Ovary (tissue), 10 donors: ENCODE measurements at places on chromosomes 7 and 10.
A peak's percentile ranks its signal among the peaks of the same experiment; 100 is the strongest.

GRCh38 chr7:17472939-17473338 lies 174.5 kb downstream of the AHR start:
- no peak for DNase-seq

GRCh38 chr7:35729061-35729783 lies 34.3 kb upstream of the HERPUD2 start:
- no peak for DNase-seq

DNA sequence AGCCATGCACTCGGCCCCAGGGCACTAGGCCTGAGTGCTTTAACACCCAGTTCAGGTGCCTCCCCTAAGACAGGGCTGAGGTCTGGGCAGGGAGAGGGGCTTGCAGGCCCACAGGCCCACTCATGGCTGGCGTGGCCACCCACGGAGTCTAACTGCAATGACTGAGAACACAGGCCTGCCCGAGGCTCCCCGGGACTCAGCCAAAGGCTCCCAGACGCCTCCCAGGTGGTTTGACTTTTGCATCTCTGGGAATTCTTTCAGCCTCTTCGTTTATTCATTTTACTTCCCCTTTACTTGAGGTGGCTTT lies 37.3 kb downstream of the PTPRN2 start:
- DNase-seq, result no peak

DNA sequence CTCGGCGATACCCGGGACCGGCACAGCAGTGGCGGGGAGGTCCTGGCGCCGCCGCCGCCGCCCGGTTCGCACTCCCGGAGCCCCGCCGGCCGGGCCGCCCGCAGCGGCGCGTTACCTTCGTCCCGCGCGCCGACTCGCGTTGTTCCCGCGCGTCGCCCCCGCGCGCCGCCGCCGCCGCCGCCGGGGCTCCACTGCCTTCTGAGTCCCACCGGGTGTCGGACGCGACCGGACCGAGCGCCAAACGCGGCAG lies at the start of gene EZH2:
TSS of gene EZH2 (minus strand) at position 243 of the 250 bp plus-strand sequence. CDS start 36,993 bp downstream, outside the sequence.
- DNase-seq, result no peak

DNA sequence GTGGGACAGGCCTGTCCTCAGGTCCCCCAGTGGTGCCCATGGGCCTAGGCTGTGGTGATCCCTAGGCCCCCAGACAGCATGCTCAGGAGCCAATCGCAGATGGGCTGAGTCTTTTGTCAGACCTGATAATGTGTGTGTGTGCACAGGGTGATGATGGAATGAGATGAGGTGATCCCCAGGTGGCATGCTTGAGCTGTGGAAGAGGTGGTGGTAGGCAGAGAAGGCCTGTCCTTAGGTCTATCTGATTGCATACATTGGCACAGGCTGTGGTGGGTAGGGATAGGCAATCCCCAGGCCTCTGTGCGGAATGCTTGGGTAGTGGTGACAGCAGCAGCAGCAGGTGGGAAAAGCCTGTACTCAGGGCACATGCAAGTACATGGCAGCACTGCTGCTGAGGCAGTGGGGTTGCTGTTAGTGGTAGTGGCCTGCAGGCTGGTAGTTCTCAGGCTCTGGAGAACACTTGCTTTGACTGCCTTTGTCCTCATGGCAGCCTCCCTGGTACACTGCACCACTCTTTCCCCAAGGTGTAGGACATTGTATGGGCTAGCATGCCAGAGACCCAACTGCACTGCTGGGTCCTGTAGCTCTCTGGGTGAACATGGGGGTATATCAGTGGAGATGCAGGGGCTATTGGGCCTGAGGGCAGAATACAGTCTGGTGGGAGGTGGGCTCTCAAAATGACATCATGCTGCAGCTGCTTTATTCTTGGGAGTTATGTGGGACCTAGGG lies 260.9 kb upstream of the PLPP4 start:
- DNase-seq, result no peak

DNA sequence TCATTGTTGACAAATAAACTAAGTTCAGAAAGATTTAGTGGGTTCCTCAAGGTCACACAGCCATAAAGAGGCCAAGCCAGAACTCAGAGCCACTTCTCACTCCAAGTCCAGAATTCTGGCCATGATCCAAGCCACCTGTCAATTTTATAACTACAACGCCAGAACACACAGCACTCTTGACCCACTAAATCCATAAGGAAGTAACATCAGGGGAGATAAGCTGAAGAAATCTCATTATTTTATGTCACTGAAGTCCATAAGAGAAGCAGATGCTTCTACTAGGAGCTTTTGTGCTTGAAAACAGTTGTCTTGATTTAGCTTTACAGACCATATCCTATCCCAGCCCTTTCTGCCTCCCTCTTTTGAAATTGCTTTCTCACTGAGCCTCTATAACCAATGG lies 15.9 kb downstream of the ADAM12 start:
- DNase-seq, result no peak

- no peak for DNase-seq
Measured at GRCh38 chr7:137443616-137444015, 100.1 kb upstream of the PTN start.

DNA sequence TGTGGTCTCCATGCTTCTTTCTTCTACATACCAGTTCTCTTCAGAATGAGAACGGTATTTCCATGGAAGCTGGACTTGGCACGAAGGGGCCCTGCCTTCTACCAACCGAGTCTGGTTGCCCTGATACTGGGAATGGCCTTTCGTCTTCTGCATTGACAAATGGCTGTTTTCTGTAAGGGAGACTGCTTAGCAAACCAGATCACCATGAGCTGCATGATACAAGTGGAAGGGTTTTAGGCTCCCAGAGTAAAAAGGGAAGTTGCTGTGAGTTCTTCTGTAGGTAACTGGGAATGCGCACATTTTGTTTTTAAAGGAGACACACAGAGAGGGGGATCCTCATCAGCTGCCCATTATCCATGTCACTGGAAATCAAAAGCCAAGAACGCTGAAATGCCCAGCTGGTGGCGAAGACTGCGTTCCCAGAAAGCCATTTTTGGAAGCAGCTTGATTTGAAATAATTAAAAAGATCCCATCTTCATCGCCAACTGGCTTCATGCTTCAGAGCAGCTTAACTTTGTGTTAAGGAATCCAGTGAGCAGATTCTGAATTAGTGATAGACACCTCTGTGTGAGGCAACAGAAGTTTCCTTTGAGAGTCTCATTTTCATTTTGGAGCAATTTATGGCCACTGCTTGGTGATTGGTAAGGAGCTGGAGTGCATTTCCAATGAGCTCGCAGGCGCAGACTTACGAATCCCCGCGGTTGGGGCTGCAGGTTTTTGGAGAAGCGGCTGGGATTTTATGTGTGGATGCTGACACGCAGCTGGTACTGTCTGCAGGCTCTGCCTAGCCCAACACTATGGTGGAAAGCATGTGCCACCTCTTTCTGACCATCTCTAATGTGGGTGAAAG lies 672.7 kb upstream of the FOXK1 start:
- DNase-seq, result no peak

DNA sequence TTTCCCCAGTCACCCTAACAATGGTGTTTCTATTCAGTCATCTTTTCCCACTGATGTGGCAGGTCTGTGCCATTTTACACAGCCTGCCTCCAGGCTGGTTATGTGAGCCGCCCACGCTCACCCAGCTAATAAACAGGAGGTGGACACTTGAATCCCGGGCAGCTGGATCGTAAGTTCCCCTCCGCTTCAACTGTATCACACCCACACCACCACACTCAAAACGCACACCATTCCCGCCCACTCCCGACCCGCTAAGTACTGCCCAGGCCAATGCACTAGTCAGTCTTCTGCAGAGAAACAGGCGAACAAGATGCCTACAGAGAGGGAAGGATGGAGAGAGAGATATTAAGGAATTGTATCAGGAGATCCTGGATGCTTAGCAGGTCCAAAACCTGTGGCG lies 38.9 kb upstream of the PFKP start:
- no peak for DNase-seq

- DNase-seq, result no peak
Measured at GRCh38 chr7:156832195-156832877, 60.6 kb downstream of the LMBR1 start.

DNA sequence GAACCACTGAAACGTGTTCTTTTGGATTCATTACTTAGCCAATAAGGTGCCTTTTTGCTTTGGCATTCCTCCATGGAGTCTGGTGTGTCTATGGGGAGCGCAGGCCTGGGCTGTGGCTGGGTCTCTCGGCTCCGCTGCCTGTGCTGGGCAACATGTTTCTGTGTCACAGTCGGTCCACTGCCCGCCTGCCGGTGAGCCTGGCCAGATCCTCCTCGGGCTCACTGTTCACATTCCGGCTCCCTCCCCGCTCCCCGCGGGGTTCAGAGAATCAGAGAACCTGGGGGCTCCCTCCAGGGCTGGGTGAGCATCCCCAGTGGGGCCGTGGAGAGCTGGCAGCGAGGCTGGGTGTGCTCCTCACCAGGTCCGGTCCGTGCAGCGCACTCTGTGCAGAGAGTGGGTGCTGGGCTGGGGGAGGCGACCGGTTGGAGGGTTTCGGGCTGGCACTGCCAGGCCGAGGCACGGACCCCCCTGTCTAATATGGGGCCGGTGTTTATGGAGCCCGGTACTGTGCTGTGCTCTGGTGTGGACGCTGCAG lies 70.4 kb downstream of the INPP5A start:
- peak; percentile 42 for DNase-seq

- DNase-seq, result no peak
Measured at GRCh38 chr10:35561715-35562114, 43.4 kb upstream of the GJD4 start.

DNA sequence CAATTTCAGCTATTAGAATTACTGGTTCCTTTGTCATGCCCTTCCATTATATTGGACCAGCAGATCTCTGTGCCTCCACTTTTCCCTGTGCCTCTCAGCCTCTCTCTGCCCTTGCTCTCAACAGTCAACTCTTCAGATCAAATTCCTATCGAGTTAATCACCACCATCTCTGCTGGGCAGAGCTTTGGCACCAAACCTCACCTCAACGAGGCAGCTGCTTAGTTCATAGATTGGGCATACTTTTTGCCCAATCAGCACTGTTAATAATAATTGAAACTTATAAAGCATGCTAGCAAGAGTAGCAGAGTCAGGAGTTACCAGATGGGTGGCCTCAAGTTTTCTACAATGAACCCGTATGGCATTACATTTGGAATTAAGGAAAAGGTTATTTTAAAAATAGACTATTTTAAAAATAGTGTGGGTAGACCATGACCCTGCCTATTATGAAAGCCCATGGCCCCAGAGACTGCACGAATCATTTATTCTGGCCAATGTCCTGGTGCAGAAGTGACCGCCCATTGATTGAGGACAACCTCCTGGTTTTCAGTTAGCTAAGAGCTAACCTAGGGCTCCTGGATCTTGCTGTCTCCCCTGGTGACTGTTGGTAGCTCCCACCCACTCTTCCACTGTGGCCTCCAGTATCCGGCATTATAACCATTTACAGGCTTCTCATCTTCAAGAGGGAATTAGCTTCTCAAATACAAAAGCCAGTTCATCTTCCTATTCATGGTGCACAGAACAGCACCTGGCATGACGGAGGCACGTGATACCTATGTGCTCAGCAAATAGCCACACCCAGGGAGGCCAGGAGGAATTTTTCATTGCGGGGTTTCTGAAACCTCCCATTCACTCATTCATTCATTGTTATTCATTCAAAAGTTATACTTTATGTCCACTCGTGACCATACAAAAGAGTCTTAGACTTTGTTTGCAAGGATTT lies 265.4 kb downstream of the INHBA start:
- no peak for DNase-seq

DNA sequence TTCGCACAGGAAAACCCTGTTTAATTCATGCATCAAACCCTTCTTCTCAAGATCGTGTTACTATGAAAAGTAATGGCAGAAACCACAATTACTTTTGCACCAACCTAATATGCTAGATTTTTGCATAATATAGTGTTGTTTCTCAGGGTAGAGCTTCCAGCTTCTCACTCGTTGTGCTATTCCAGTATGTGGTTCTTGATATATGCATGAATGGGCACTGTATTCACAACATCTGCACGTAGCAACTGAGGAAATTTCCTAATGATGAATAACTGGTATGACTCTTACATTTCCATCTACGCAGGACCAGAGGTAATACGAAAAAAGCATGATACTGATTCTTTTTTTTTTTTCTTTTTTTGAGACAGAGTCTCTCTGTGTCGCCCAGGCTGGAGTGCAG lies 326.6 kb upstream of the GALNT17 start:
- DNase-seq, result no peak

- DNase-seq, result peak; percentile 72
Measured at GRCh38 chr10:132518572-132519381, 18.8 kb upstream of the INPP5A start.

DNA sequence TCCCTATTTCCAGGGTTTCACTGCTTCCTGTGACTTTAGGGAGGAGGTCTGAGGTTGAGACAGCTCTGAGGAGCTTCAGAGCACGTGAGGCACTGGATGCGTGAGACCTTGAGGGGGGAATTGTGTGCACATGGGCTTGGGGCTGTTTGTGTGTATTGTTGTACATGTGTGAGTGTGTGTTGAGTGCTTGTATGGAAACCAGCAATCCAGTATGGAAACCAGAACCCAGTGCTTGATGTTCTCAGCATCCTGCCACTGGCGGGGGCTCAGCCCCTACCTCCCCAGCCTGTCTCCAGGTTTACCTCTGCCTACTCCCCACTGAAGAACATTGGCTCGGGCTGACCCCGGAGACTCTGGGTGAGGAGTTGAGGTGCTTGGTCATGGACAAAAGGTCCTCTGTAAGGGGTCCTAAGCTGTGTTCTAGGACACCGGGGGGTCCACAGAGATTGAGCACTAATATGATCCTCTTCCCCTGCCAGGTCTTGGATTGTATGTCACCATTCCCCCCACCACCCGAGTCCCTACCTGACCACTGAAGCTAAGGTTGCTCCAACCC lies 20.8 kb downstream of the SFTPD start:
- no peak for DNase-seq

DNA sequence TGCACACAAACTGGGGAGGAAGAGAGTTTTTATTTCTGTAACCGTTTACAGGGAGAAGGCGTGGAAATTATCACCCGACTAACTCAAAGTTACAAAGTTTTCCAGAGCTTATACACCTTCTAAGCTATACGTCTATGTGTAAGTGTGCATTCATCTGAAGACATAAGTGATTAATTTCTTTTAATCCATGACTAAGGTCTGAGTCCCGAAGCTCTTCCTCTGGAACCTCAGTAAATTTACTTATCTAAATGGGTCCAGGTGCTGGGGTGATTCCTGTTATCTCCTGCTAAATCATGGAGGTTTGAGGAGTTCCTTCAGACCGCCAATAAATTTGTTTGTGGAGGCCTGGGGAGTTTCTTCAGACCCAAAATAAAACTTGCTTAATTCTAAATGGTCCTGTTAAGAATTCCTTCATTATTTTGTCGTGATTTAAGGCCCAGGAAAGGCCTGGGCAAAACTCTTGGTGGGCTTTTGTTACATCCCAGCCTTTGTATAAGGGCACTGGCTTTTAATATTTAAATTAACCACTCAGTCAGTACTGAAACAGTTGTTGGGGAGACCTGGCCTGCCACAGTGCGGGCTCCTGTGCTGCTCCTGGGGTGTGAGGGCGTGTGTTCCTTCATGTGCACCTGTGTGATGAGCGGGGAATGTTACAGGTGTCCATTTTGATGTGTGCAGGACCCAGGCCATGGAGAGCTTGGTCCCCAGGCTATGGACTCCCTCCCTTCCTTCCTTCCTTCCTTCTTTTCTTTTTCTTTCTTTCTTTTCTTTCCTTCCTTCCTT lies 5.8 kb upstream of the METTL27 start:
- no peak for DNase-seq

- DNase-seq, result no peak
Measured at GRCh38 chr10:112738606-112739591, 211.1 kb upstream of the TCF7L2 start.

- DNase-seq, result no peak
Measured at GRCh38 chr10:31921031-31921430, 7.6 kb downstream of the ARHGAP12 start.
